ENCODE measurements at places on chromosomes 4 and X.
A peak's percentile ranks its signal among the peaks of the same experiment; 100 is the strongest.

DNA sequence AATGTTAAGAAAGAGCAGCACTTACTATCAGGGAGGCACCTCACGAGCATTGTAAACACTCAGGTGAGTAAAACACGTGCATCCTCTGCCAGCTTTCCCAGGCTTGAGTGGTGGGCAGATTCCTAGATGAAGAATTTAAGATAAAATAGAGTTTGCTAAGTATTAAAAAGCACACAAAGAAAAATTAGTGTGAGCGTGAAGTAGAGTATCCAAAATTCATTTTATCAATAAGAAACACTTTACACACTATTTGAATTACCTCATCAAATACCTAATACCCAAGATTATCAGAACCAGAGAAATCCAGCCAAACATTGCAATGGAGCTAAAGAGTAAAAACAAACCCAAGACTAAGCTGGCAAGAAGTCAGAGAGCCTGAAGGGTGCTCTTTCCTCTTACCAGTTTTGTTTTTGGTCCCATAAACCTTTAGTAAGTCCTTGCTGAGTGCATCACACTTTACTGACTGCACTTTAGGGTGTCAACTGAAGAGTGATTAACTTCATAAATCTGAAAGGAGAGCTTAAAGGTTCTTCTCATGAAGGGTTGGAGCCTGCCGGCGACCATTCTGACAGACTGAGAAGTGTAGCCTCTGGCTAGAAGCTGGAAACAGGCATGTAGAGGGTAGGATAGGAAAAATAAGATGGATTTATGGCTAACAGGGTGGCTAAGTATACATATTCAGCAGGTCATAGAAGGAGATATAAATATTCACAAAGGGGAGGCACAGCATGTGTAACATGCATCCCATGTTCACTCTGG, 151.1 kb downstream of the SLC7A11 start:
- DNase-seq = no peak

DNA sequence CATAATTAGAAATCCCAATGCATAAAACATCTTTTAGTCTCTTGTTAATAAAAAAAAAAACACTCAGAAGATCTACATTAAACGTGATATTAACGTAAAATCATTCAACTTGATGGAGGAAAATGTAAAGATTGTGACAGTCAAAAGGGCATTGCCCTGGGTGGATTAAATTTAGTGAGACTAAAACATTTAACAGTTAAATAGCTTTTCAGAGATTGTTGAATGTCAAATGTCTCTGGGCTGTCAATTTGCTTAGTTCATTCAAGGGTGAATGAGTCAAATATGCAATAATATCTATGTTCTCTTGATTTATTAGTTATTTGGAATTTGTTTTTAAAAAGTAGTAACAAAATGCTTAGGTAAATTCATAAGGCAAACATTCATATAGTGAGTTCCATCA, 836.6 kb upstream of the PCDH10 start:
- DNase-seq = no peak

- DNase-seq = no peak
These were observed 41.8 kb downstream of the PHEX start for GRCh38 chrX:22073928-22074327.

- DNase-seq = no peak
These were observed 50.9 kb upstream of the ADRA2C start for GRCh38 chr4:3715061-3715854.

- no peak for DNase-seq
These were observed at the start of gene SNCA for GRCh38 chr4:89836897-89837384. SNCA (minus strand) TSS chr4:89837161; CDS start chr4:89835667, 1,494 bp downstream.

DNA sequence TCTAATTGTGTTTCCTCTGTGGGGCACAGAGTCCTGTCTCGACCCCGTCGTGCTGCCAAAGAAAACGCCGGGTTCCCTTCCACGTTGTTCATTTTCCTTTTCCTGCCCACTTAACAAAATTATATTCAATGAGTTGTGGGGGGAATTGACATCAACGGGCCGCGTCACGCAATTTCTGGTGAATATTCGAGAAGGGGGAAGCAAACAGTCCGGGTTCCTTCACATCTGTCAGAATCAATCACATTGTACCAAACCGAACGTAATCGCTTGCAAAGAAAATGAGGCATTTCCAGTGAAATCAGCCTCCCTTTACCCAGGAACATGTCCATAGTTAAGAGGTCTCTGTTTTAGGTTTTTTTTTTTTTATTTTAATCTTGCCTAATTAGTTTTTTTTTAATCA, 243.5 kb downstream of the SHOX start:
- no peak for DNase-seq

GRCh38 chr4:113766882-113767281, 5.3 kb upstream of the CAMK2D start:
- no peak for DNase-seq

DNA sequence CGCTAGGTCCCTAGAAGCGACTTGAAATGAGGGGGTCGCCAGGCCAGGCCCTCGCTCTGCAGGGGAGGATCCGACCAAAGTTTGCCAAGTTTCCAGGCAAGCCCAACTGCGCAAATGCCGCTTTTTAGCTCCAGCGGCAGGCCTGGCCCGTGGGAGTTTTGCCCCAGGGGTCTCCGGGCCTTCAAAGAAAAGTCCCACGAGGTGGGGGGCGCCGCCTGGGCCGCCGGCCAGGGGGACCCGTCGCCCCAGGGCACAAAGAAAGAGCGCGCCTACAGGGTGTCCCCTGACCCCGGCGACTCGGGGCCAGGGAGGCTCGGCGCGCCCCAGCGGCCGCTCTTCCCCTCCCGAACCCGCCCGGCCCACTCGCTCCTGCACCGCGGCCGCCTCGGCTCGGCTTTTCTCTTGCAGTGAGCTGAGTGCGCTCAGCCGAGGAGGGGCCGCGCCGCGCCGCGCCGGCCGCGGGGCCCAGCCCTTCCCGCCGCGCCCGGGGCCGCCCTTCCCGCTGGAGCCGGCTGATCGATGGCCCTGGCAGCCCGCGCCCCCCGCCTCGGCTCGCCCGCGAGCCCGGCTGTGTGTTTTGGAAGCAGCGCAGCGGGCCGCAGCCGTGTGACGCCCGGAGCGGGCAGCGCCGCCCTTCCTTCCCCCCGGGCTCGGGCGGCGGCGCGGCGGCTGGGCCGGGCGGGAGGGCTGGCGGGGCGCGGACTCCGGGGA, 754 bp upstream of the KLF3 start:
- DNase-seq = peak; percentile 34

DNA sequence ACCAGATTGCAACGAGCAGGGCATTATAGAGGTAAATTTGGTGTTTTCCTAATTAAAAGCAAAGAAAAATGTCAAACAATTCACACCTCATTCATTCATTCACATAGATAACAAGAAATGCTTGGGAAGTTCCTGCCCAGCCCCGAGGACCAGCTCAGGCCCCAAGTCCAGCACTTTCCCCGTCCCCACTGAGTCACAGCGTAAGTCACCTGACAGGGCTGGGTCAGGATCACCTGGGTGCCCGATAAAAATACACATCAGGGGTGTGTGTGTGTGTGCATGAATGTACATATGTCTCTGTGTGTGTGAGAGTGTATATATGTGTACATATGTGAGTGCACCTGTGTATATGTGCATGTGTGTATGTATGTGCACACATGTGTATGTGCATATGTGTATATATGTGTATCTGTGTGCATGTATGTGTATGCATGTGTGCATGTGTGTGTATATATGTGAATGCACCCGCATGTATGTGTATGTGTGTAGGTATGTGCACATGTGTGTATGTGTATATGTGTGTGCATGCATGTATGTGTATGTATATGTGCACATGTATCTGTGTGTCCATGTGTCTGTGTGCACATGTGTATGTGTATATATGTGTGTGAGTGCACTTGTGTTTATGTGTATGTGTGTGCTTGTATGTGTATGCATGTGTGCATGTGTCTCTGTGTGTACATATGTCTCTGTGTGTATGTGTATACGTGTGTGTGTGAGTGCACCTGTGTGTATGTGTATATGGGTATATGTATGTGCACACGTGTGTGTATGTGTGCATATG, 18.6 kb upstream of the SH3TC1 start:
- DNase-seq = no peak

DNA sequence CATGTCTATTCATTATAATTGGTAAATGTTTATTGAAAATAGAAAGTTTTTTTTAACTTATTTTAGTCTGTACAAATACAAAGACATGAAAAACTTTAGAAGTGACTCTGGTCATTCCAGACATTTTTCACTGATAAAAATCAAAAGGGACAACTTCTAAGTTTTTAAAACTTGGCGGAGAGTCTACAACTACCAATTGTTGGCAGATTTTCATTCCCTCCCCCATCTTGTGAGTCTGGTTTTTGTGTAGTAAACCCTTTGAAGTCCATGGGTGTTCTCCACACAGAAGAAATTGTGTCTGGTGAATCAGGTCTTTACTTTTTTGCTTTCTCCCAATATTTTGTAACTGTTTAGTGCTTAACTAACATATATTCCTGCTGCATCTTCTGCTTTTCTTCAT, 336.5 kb downstream of the PDGFC start:
- DNase-seq = no peak

DNA sequence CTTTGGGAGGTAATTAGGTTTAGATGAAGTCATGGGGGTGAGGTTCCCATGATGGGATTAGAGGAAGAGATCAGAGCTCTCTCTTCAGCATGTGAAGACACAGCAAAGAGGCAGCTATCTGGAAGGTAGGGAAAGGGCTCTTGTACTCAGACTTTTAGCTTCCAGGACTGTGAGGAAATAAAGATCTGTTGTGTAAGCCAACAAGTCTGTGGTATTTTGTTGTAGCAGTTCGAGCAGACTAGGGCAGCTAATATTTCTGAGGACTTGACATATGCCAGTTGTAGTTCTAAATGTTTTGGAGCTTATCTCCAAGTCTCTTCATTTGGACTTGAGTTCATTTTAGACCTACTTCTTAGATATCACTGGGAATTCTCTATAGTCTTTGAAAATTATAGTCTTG, 137.3 kb upstream of the PDE5A start:
- DNase-seq = no peak

DNA sequence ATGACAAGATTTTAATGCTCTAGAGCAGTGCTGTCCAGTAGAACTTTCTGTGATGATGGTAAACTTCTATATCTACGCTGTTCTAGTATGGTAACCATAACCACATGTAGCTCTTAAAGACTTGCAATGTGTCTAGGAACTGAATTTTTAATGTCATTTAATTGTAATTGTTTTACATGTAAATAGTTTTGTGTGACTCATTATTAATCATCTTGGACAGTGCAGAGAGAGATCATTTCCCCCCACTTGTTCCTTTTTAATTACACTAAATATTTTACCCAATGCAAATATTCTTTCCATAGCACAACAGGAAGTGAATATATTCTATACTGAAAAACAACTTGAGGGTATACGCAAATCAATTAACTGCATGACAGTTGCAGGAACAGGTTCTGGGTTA, 5.8 kb downstream of the ATG4A start:
- no peak for DNase-seq

DNA sequence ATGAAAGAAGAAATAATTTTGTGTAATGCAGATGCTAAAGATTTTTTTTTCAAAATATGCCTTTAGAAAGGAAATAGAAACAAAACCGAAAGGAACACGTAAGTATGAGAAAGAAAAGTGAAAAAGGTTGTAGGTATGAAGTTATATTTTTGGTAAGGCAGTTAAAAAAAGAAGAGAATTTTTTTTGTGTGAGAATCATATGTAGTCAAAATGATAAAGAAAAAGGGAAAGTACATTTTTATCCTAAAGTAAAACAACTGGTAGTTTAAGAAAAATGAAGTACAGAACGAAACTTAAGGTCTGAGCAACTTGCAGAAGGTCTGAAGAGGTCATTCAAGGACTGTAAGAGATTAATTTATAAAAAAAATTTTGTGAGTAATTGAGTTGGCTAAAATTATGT, 164.0 kb upstream of the TRAM1L1 start:
- DNase-seq = no peak

DNA sequence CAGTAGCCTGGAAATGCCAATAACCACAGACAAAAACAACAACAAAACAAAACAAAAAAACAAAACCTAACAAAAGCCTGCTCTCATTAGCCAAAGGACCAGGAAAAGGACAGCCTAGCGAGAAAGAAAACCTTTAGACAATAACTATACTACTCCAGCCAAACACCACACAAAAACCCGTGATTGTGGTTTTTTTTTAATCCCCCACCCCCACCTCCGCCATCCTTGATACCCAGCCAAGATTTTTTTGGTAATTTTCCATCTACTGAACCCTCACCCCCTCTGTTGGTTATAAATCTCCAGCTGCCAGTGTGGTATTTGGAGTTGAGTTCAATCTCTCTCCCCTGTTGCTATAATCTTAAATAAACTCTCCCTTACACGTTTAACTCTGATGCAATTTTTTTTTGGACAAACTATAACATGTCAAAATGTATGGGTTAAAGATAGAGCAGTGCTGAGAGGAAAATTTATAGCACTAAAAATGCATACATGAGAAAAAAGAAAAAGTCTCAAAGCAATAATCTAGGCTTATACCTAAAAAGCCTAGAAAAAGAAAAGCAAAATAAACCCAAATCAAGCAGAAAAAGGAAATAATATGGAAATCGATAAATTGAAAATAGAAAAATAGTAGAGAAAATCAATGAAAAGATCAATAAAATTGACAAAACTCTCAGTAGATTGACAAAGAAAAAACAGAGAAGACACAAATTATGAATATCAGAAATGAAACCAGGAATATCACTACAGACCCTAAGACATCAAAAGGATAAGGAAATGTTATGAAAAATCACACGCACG, 83.7 kb downstream of the NAT8L start:
- DNase-seq = no peak

DNA sequence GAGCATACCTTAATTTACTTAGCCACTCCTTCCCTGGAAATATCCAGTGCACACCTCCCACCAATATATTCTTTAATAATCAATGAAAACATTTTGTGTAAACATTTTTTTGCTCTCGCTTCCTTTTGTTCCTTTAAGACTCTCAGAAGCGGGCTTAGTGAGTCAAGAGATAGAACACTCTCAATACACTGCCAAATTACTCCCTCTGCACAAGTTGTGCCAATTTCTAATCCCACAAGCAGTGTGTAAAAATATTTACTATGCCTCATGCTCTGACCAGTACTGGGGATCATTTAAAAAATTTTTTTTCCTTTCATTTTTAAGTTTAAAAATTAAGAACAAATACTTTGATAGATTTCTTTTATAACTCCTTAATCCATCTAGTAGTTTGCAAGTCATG, 5.1 kb downstream of the MORF4L2 start:
- no peak for DNase-seq

DNA sequence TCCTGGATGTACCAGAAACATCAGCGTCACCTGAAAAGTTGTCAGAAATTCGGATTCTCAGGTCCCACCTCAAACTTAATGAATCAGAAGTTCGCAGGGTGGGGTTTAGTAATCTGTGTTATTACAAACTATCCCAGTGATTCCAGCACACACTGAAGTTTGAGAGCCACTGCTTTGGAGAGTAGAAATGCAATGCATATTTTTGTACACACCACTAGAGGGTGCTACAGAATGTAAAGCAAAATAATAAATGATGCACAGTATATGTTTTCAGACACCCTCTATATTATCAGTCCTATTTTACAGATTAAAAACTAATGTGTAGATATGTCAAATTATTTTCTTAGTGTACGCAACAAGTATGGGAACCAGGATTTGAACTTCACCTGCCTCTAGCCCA, 2.4 kb upstream of the MORF4L2 start:
- DNase-seq = no peak

GRCh38 chr4:172207258-172207657, 394.1 kb downstream of the GALNTL6 start:
- no peak for DNase-seq
